ENCODE measurements at places on chromosomes 6 and 20. TPM values are rescaled to one million over a fixed set of nuclear protein-coding genes. Genes with fewer than 3 reads are reported as not detected.

The HELZ2 gene
- 43.5 TPM for total RNA-seq

The TRAPPC3L gene
- total RNA-seq: not detected

The LPA gene
- not detected for total RNA-seq

The MATN4 gene
- not detected for total RNA-seq

The CFAP206 gene
- not detected for total RNA-seq

The LAMA4 gene
- not detected for total RNA-seq

The OR12D3 gene
- not detected for total RNA-seq

The ADGRG6 gene
- 0.89 TPM for total RNA-seq

- H3K36me3 ChIP-seq: no peaks in the 10 kb centered on the region
- H3K4me1 ChIP-seq: no peaks in the 10 kb centered on the region
- H3K27ac ChIP-seq: no peak overlapping the region
- H3K4me3 ChIP-seq: no peak overlapping the region
These were observed 39.4 kb downstream of the CARMIL1 start for GRCh38 chr6:25318589-25318988.

DNA sequence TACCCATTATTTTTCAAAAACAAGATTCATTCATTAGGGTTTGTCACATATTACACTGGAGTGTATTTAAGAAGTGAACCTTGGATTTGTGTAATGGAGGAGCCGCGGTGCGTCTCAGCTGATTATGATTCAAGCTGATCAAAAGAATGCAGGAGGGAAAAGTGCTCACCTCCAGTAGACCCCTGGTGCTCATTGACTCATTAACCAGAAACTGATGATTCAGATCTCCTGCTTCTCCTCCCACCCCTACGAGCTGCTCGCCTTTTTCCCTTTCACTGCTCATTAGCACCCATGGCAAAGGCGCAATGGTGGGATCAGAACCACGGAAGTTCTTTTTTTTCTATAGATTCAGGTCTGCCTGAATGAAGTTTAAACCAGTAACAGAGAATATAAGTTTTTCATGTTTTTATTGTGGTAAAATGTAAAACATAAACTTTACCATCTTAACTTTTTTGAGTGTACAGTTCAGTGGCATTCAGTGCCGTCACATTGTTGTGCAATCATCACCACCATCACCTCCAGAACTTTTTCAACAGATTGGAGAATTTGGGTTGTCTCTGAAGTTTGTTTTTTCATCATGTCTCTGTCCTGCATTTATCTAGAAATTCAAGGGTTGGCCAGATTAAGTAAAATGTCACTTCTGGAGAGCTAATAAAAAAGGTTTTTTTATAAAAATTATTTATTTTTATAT is 101.6 kb downstream of the LINC00237 start:
- H3K4me1 ChIP-seq: no peaks in the 10 kb centered on the region
- no peak overlapping the region for H3K4me3 ChIP-seq
- H3K27me3 ChIP-seq: no peaks in the 10 kb centered on the region
- H3K36me3 ChIP-seq: no peaks in the 10 kb centered on the region
- H3K27ac ChIP-seq: no peak overlapping the region

- no peak overlapping the region for H3K4me3 ChIP-seq
- peaks cover 26% of the 10 kb centered on the region for H3K27me3 ChIP-seq
- no peaks in the 10 kb centered on the region for H3K4me1 ChIP-seq
- no peak for DNase-seq
- no peak overlapping the region for H3K27ac ChIP-seq
These were observed 14.6 kb downstream of the GATA5 start for GRCh38 chr20:62461157-62461556.

- H3K27me3 ChIP-seq: no peaks in the 10 kb centered on the region
- H3K4me1 ChIP-seq: no peaks in the 10 kb centered on the region
- no peak overlapping the region for H3K27ac ChIP-seq
- H3K36me3 ChIP-seq: no peaks in the 10 kb centered on the region
- no peak for DNase-seq
These were observed 26.6 kb upstream of the C6orf58 start for GRCh38 chr6:127550403-127550802.

- H3K27me3 ChIP-seq: no peaks in the 10 kb centered on the region
- DNase-seq: no peak
- H3K4me1 ChIP-seq: no peaks in the 10 kb centered on the region
- H3K4me3 ChIP-seq: no peak overlapping the region
- no peak overlapping the region for H3K27ac ChIP-seq
- peaks cover 24% of the 10 kb centered on the region for H3K36me3 ChIP-seq
These were observed 106.3 kb downstream of the SLC23A2 start for GRCh38 chr20:4894981-4895381.

- no peaks in the 10 kb centered on the region for H3K36me3 ChIP-seq
- no peak for DNase-seq
- H3K27ac ChIP-seq: no peak overlapping the region
- no peaks in the 10 kb centered on the region for H3K27me3 ChIP-seq
- H3K4me1 ChIP-seq: no peaks in the 10 kb centered on the region
- no peak overlapping the region for H3K4me3 ChIP-seq
These were observed 18.0 kb downstream of the PTGIS start for GRCh38 chr20:49549801-49550551.

DNA sequence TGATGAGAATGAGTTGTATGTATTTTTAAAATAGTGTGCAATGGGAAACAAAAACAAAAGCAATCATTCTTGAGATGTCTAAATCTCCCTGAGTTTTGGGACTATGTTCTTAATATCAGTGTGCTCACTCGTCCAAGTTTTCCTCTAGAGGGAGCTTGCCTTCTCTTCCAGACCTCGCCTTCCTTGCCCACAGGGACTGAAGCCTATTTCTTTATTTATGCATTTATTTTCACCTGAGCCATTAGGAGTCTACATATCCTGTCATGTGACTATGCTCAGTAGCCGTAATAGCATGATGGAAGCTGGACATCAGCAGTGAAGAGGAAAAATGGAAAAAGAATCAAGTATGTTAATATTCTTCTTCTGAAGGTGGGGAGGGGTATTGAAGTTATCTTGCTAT is 131.2 kb downstream of the SH3BGRL2 start:
- H3K36me3 ChIP-seq: no peaks in the 10 kb centered on the region
- H3K27me3 ChIP-seq: no peaks in the 10 kb centered on the region

- H3K27ac ChIP-seq: no peak overlapping the region
- H3K4me1 ChIP-seq: no peaks in the 10 kb centered on the region
- DNase-seq: no peak
- no peaks in the 10 kb centered on the region for H3K27me3 ChIP-seq
These were observed 29.9 kb upstream of the HMGA1 start for GRCh38 chr6:34206726-34207125.

DNA sequence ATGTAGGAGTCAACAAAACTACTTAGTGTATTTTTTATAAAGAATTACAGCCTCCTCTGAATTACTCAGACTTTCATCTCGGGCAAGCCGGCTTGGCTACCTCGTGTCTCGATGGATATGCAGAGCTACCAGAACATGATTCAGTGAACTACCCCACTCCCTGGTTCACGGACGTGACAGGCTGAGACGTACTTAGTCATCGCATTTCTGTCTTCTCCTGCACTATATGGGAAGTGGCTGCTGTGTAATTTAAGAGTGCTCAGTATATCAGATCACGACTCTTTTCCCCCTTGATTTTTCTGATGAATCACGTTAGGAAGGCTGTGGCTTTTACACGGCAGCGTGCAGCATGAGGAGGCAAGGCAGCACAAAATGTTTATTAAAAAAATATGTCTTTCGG is 302.7 kb upstream of the ZFP64 start:
- no peak overlapping the region for H3K4me3 ChIP-seq
- no peak overlapping the region for H3K27ac ChIP-seq
- no peaks in the 10 kb centered on the region for H3K27me3 ChIP-seq
- no peaks in the 10 kb centered on the region for H3K36me3 ChIP-seq

DNA sequence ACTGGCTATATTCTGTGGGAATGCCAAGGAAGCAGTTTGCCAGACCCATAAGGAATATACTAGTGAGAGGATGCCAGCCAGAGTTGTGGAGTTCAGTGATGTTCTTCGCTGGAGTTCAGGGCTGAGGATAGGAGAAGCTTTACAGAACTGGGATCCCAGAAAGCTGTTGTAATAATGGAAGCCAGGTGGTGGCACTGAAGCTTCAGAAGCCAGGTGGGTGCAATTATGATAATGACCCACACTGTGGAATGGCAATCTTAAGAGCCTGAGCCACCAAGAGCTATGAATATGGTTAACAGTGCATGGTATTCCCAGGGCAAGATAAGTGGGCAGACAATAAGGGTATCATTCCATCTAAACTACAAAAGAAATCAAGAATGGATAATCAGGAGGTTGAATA is 25.1 kb upstream of the ENPP1 start:
- H3K27me3 ChIP-seq: no peaks in the 10 kb centered on the region
- H3K27ac ChIP-seq: no peak overlapping the region
- H3K4me1 ChIP-seq: no peaks in the 10 kb centered on the region
- H3K4me3 ChIP-seq: no peak overlapping the region
- DNase-seq: no peak

- DNase-seq: no peak
- no peak overlapping the region for H3K27ac ChIP-seq
- no peaks in the 10 kb centered on the region for H3K4me1 ChIP-seq
- no peak overlapping the region for H3K4me3 ChIP-seq
- no peaks in the 10 kb centered on the region for H3K36me3 ChIP-seq
- H3K27me3 ChIP-seq: peaks cover 7% of the 10 kb centered on the region
These were observed 246.0 kb upstream of the ECI2 start for GRCh38 chr6:4381381-4381780.

GRCh38 chr6:137297887-137298286 is 78.7 kb upstream of the IFNGR1 start:
- no peak overlapping the region for H3K27ac ChIP-seq
- H3K36me3 ChIP-seq: no peaks in the 10 kb centered on the region
- no peak overlapping the region for H3K4me3 ChIP-seq
- H3K4me1 ChIP-seq: no peaks in the 10 kb centered on the region
- no peak for DNase-seq

GRCh38 chr6:19902201-19902600 is 65.0 kb downstream of the ID4 start:
- no peaks in the 10 kb centered on the region for H3K27me3 ChIP-seq
- H3K4me1 ChIP-seq: no peaks in the 10 kb centered on the region
- no peak overlapping the region for H3K27ac ChIP-seq
- no peaks in the 10 kb centered on the region for H3K36me3 ChIP-seq
- no peak overlapping the region for H3K4me3 ChIP-seq

GRCh38 chr6:108526739-108527174 is 34.0 kb upstream of the FOXO3 start:
- H3K27me3 ChIP-seq: no peaks in the 10 kb centered on the region
- no peak for DNase-seq
- H3K4me3 ChIP-seq: no peak overlapping the region
- no peak overlapping the region for H3K27ac ChIP-seq
- H3K4me1 ChIP-seq: no peaks in the 10 kb centered on the region

DNA sequence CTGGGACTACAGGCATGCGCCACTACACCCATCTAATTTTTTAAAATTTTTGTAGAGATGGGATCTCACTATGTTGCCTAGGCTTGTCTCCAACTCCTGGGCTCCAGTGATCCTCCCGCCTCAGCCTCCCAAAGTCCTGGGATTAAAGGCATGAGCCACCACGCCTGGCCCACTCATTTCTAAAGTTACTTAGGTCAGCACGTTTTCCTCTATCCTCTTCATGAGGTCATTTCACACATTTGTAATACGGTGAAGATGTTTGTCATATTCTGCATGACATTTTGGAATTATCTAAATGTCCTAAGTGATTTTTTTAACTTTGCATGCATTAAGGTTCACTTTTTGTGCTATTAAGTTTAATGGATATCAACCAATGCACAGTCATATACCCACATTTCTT is 11.9 kb upstream of the SOX12 start:
- H3K27ac ChIP-seq: no peak overlapping the region
- H3K4me1 ChIP-seq: no peaks in the 10 kb centered on the region
- H3K27me3 ChIP-seq: peaks cover 5% of the 10 kb centered on the region
- H3K4me3 ChIP-seq: no peak overlapping the region
- DNase-seq: no peak

DNA sequence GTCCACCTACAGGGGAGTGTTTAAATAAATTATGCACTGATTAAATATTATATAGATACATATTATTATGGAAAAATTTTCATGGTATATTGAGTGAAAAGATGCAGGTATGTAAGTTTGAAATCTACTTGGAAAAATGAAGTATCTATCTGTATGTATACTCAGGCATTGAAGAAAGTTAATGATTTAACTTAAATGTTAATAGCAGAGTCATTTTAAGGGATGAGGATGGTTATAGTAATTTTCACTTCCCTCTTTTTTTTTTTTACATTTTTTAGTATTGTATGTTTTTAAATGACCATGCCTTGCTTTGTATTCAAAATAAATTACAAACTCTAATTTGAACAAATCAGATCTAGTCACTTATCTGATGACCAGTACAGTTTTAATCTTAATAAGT is 43.2 kb upstream of the NOTCH4 start:
- DNase-seq: no peak
- H3K27me3 ChIP-seq: peaks cover 11% of the 10 kb centered on the region

GRCh38 chr20:58131551-58132142 is 96.8 kb downstream of the ANKRD60 start:
- H3K36me3 ChIP-seq: no peaks in the 10 kb centered on the region
- peaks cover 3% of the 10 kb centered on the region for H3K4me1 ChIP-seq
- peaks cover 58% of the 10 kb centered on the region for H3K27me3 ChIP-seq
- no peak overlapping the region for H3K27ac ChIP-seq
- H3K4me3 ChIP-seq: no peak overlapping the region

DNA sequence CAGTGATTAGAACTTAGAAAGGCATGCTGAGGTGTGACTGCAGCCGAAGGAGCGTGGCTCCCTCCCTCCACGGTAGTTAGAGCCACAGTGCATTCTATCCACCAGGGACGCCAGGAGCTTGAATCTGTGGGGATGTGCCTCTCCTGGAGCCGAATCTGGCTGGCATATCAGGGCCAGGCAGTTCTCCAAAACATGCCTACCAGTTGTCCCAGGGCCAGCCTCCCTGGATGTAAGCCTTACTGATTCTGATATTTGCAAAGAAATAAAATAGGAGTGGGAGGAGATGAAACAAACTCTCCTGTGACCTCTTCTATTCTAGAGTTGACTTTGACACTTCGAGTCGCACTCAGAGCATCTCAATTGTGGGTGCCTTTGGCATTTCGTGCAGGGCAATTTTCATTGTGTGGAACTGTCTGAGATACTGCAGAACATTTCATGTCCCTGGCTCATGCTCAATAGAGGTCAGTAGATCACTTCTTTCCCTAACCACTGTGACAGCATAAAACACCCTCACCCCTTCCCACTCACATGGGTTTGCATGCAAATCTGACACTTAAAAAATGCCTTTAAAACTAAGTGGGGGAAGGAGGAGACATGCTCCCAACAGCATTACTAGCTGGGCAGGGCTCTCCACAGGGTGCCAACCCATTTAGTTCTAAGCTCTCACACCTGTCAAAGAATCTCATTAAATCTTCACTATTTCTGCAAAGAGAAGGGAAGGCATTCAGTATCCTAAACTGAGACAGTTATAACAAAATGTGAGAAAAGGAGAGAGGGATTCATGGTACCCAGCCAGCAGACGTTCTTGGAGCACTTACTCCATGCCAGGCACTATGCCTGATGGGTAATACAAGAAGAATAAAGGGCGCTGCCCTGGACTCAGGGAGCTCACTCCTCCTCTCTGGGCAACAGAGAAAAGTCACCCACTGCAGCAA is 378.9 kb downstream of the PREX1 start:
- H3K4me3 ChIP-seq: no peak overlapping the region
- no peak overlapping the region for H3K27ac ChIP-seq
- H3K27me3 ChIP-seq: peaks cover 22% of the 10 kb centered on the region

GRCh38 chr20:2873747-2874041 is 413 bp downstream of the PTPRA start:
- peak; percentile 44 for DNase-seq
- H3K4me1 ChIP-seq: peaks cover 43% of the 10 kb centered on the region
- H3K4me3 ChIP-seq: peak overlapping the region; percentile 80
- H3K27ac ChIP-seq: peak overlapping the region; percentile 40
- peaks cover 3% of the 10 kb centered on the region for H3K27me3 ChIP-seq

GRCh38 chr20:9332791-9333479 is 181.5 kb upstream of the LAMP5 start:
- H3K27me3 ChIP-seq: no peaks in the 10 kb centered on the region
- no peak overlapping the region for H3K4me3 ChIP-seq
- no peak overlapping the region for H3K27ac ChIP-seq
- no peaks in the 10 kb centered on the region for H3K4me1 ChIP-seq
- H3K36me3 ChIP-seq: no peaks in the 10 kb centered on the region
